ENCODE measurements at places on chromosomes 6 and 20.
A peak's percentile ranks its signal among the peaks of the same experiment; 100 is the strongest.

DNA sequence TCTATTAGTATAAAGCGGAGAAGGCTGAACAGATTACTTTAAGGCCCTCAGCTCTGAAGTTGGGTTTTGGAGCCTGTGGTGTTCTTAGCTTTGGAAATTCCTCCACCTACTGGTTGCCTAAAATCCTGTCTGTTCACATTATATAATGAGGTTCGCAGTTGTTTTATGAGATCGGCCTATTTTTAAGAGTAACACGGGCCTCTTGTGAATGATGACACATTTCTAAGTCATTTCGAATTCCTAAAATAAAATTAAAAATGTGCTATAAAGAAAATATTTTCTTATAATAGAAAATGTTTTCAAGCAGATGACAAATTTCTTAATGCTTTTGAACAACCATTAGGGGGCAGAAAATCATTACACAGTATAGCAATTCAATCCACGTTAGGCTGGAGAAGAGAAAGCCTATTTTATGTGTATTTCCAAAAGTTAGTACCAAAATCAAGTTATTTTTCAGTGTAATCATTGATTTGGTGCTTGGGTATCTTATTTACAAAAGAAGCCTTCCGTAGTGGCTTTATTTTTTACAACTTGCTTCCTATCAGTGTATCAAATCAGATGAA lies 15.8 kb upstream of the FAM8A1 start:
- peak; percentile 43 for DNase-seq

DNA sequence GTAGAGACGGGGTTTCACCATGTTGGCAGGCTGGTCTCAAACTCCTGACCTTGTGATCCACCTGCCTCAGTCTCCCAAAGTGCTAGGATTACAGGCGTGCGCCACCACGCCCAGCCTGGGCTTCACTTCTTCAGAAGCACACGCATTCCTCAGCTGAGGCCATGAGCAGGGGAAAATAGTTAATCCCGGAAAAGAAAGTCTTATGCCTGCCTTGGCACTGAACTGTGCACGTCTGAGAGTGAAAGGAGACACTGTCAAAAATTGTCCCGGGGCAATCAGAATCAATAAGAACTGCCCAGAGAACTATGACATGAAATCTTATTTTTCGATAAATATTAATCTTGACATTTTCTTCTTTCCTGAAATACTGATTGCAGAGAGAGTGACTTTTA lies 2.8 kb downstream of the BTN2A2 start:
- no peak for DNase-seq

DNA sequence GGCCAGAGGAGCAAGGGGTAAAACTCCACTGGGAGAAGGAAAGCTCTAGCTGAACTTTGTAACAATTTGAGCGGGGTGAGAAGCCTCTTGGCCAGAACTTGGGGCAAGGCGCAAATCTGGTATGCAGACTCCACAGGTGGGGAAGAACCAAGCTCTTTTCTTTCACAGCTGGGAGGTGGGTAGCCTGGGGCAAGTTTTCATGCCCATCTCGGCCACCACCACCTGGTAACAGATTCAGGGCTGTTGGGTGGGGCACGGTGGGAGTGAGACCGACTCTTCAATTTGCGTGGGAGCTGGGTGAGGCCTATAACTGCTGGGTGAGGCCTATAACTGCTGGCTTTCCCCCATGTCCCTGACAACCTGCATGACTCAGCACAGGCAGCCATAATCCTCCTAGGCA lies 37.5 kb downstream of the SDHAF4 start:
- no peak for DNase-seq

DNA sequence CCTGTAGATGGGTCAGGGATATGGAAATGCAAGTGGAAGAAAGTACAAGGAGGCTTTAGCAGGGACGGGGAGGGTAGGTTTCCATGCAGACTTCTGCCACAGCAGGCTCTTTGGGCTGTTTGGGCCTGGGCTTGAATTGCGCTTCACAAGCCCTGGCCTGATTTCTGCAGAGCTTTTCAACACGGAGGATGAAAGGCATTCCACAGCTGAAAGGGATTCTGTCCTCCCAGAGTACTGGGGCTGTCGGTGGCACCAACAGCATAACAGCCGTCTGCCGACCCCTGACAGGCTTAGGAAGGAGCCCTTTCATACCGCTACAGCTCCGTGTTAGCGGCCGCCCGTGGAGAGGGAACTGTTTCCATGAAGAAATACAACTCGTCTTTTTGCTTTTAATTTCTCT lies 22.9 kb upstream of the TBC1D7 start:
- DNase-seq, result no peak

- DNase-seq, result no peak
Measured at GRCh38 chr6:108117427-108118358, 43.2 kb upstream of the OSTM1 start.

DNA sequence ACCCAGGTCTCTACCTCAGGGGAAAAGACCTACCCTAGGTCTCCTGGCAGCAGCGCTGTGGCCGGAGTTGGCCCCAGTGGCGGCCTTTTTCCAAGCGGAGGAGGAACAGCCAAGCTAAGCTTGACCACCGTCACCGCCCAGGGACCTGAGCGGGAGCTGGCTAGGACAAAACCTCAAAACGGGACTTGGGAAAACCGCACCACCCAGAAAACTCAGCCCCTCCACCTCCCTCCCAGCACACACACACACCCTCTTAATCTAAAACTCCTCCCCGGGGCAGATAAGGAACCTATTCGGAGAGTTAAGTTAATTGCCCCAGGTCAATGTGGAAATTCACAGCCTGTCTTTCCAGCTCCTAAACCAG lies 2.7 kb upstream of the TRERF1 start:
- DNase-seq, result no peak

GRCh38 chr6:47250302-47250701 lies 59.4 kb downstream of the TNFRSF21 start:
- DNase-seq, result no peak

Measured in NCI-H1436 treated with DMSO at 0.1 percent for 48 hours (cell line).